ENCODE measurements at places on chromosomes 7 and 10. TPM values are rescaled to one million over a fixed set of nuclear protein-coding genes. Genes with fewer than 3 reads are reported as not detected.
A peak's percentile ranks its signal among the peaks of the same experiment; 100 is the strongest.

DNA sequence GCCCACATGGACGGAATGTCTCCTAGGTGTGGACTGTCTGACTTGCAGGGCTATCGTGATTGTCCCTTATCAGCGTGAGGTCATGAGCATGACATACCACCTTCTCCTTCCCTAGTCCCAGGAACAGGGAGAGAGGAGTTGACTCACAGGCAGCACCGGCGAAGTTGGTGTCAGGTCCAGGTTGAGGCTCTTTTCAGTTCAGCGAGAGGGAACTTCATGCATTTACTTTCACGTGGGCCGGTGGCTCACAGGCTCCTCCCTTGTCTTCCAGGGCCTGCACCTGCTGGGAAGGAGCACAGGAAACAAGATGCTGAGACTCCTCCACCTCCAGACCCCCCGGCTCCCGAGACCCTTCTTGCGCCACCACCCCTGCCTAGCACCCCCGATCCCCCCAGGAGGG, 46.1 kb downstream of the PROSER2 start:
- DNase-seq: no peak

DNA sequence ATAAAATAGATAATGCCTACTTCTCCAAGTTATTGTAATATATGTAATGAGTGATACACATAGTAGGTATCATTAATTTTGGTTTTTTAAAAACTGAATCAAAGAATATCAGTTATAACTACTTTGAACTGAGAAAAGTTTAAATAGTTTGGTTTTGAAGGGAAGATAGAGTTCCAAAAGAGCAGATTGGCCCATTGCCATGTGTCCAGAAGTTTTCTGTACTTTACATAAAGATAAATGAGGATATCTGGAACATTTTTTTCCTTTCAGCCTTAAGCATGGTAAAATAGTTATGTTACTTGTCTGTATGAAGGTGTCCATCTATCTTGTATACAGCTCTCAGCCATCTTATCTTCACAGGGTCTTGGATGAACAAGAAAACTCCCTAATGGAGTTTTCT, 97.9 kb upstream of the MXI1 start:
- peak; percentile 1 for DNase-seq

LIPF gene
- polyA plus RNA-seq: 0.24 TPM

DNA sequence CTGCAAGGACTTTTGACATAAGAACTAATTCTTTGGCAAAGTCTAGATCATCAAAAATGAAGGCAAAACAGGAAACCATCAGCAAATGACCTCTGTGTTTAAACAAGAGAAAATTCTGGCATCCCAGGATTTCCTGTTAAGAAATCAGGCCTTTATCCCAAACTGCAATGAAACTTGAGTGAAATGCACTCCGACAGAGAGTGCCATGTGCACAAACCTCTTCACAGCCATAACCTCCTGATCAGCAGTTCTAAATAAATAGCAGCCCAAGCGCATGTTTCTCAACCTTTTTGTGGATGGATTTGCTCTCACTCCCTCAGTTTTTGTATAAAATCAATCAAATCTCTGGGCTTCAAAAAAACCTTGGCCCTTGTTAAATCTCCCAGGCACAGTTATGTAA, 107.7 kb upstream of the EEPD1 start:
- no peak for DNase-seq

GRCh38 chr7:75596727-75597614, 104.9 kb downstream of the SPDYE5 start:
- DNase-seq: no peak

GBX1 gene
- polyA plus RNA-seq: 0.18 TPM

DNA sequence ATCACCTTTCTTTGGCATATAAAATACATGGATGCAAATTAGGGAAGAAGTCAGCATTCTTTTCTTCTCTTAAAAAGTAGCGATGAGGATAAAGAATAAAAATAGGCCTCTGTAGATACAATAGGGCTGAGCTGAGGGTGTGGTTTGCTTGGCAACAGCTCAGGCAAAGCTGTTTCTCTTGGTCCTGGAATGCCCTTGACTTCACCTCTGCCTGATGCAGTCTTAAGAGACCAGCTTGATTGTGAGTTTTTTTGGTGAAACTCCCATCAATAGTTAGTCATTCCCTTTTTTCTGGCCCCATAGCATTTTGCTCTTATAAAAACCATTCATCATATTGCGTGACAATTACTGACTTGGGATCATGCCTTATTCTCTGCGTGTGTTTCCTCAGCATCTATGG, 42.1 kb upstream of the MKLN1 start:
- DNase-seq: no peak

DNA sequence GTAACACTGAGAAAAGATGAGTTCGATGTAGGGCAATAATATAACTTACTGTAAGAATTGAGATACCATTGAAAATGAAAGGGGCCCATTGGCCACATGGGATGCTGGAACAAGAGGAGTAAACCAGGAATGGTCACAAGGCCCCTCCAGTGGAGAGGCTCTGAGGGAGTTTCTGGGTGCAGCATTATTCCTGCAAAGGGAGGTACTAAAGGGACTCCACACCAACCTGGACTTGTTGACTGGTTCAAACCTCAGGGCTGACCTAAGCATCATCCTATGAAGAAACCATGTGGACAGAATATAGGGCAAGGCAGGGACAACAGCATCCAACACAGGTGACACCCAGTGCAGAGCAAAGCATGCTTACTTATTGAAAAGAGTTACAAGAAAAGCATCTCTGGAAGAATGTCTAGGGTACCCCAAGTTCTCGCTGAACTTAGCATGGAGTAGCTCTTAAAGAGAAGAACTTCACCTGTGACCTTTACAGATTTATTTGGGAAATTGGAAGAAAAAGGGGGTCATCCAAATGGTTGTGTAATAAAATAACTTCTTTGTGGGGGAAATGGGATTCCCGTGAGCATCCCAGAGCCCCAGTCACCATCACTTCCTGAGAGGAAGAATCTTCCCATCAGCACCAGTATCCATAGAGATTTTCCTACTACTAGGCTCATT, 34.7 kb downstream of the PRSS2 start:
- DNase-seq: no peak

GRCh38 chr7:2106440-2106839, 126.3 kb downstream of the MAD1L1 start:
- DNase-seq: no peak

- no peak for DNase-seq
Measured at GRCh38 chr7:4791738-4792536, 16.5 kb downstream of the AP5Z1 start.

PIP gene
- polyA plus RNA-seq: not detected

HTR5A gene
- not detected for polyA plus RNA-seq

DNA sequence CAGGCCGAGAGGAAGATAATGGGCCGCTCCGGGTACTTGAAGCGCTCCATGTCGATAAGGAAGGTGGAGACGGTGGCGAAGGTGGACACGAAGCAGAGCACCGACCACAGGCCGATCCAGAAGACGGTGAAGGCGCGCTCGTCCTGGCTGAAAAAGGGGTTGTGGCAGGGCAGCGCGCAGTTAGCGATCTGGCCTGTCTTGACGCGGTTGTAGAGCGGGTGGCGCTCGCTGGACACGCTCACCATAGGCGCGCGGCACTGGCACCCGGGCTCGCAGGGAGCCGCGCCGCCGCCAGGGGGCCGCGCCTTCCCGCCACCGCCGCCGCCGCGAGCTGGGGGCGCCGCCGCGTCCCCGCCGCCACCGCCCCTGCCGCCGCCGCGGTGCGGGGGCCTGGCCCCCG, 1.6 kb downstream of the FZD8 start:
- no peak for DNase-seq

DNA sequence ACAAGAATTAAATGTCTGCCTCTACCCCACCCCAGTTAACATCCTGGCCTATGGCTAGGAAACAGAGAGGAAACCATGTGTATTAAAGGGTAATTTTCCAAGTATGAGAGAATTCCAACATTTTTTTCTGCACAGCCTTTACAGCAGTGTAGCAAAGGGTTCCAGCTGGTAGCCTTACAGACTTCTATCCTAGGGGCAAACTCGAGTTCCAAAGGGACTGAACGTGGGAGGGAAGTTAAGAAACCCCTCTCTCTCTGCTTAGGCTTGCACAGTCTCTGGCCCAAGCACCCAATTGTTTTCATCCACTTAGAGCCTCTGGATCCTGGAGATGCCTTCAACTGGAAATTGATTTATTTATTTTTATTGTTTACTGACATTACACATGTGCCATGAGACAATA, 60.3 kb downstream of the SLC16A12 start:
- no peak for DNase-seq

MAT1A gene
- 1.2 TPM for polyA plus RNA-seq

GRCh38 chr7:57177856-57178767, 45.9 kb upstream of the ZNF479 start:
- no peak for DNase-seq

DNA sequence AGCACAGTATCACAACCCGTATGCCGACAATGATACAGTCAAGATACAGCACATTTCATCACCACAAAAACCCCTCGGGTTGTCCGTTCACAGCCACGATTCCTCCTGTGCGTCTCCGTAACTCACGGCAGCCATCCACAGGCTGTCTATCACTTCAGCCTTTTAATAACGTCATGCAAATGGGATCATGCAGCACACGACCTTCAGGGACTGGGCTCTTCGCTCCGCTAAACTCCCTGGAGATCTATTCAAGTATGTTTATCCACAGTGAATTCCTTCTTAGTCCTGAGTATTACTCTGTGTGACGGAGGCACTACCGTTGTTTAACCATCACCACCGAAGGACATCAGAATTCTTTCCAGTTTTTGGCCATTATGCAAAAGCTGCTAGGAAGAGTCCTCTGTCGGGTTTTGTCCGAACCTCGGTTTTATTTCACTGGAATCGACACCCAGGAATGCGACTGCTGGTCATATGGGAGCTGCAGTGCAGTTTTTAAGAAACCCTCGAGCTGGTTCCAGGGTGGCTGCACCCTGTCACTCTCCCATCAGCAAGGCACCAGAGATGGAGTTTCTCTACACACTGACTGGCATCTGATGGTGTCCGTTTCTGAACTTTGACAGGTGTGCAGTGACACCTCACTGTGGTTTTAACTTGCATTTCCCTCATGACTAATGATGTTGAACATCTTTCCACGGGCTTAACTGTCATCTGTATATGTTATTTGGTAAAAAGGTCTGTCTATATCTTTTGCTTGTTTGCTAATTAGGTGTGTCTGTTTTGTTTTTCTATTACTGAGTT, 193.6 kb downstream of the MAD1L1 start:
- no peak for DNase-seq

DNA sequence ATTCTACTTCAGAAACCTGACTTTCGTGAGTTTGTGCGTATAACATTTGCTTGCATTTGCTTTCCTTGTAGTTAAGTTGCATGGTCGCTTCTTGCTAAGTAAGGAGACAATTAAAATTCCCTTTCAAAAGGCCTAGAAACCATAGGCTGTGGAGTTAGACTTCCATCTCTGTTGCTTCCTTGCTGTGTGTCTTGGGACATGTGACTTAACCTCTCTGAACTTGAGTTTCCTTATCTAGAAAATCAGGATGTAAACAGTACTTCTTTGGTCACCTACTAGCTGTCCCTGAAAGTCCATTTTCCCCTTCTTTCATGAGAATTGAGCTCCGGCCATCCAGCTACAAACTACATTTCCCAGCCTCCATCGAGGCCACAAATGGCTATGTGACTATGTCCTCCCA, 89.2 kb downstream of the ITIH5 start:
- DNase-seq: no peak

DNA sequence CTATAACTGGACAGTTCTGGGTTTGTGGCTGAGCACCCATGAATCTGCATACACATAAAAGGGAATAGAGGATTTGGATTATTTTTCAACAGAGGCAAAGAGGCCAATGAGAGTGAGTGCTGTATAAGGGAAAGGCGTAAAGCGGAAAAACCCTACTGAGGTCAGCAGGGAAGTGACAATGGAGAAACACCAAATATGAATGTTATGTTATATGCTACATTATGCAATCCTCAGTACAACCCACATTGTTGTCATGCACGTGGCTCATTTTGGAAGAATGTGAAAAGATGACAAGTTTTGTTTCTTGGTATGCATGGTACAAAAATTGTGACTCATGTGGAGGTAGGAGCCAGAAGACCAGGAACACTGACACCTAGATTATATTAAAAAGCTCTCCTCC, 113.6 kb upstream of the AMPH start:
- DNase-seq: no peak

- no peak for DNase-seq
Measured at GRCh38 chr7:141409801-141410329, 141.3 kb upstream of the AGK start.

DNA sequence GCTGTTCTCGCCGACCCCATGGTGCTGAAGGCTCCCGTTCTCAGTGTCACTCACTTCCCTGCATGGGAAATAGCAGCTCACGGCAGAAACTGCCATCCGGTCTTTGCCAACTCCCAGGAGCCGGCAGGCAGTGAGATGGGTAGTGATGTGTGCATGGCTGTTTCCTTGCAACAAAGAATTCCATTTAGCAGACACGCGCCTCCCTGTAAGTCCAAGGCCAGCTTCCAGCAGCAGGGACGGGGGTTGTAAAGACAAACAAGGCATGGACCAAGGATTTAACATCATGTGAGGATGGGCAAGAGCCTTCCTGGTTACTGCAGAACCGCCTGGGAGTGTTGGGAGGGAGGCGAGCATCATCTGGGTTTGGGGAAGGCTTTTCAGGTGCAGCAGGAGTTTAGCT, 273.1 kb downstream of the GLRX3 start:
- no peak for DNase-seq

DNA sequence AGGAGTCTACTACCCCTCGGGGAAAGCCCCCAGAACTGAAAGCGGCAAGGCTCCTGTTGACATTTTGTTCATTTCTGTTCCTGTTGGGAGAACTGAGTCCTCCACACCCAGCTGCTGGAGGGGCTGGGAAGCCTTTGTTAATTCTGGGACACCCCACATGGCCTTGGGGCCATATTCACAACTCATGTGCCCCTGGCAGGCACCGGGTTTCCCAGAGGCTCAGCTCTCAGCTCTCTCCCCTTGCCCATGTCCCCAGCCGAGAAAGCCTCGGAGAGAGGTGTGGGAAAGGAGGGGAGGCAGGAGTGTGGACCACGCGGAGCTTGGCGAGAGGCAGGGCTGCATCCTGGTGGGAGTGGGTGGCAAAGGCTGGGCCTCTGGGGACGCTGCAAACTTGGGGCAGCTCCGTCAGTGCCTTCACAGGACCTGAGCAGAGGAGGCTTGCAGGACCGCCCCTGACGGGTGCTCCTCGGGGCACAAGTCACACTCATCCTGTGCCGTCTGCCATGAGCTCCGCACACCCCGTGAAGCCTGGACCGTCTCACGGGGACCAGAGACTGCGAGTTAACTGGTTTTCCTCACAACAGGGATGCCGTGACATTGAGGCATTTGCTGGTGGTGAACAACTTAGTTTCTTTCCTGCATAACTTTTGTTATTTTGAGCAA, 140.9 kb downstream of the DNAJB6 start:
- no peak for DNase-seq

SLC29A4 gene
- 15.9 TPM for polyA plus RNA-seq

DNA sequence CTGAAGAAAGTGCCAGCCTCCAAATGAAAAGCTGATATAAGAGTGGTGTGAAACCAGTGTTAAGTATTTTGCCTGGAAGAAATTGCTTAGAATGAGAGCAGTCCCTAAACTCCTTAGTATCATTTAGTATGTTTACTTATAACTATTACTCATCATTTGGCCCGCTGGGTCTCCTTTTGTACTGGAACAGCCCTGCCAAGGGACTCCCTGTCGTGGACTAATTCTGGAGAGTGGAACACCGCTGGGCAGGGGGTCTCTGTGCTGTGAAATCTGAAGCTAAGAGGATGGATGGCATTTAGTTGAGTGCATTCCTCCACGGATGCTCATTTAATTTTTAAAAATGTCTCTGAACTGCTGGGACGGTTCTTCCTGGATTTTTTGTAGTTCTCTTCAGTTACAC, 889.9 kb upstream of the C7orf33 start:
- no peak for DNase-seq

LRRC18 gene
- polyA plus RNA-seq: 0.16 TPM

GRCh38 chr7:149878523-149878921, 4.8 kb downstream of the ATP6V0E2 start:
- DNase-seq: no peak

Data from right renal cortex interstitium (tissue), 3 donors.